T47D (cell line): ENCODE measurements at places on chromosomes 6 and 20.

DNA sequence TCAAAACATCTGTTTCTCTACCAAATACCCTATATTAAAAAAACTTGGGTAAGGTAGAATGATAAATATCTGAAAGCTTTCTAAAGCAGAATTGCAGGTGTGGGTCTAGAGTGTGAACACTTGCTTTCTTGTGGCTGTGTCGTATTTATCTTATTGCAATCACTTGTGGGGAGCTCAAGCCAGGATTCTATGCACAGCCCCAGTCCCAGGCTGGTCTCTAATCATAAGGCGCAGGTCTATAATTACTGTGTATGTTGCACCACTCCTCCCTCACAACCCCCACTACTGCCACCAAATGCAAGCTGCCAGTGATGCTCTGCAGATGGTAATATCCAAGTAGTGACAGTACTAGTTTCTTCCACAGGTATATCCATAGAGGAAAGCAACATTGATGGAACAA lies 2.2 kb upstream of the E2F3 start:
- DNase-seq: no peak

- DNase-seq: no peak
These were observed 39.7 kb downstream of the TRMT11 start for GRCh38 chr6:126026001-126026400.

GRCh38 chr6:117829594-117830319 lies 77.3 kb upstream of the SLC35F1 start:
- no peak for DNase-seq

- no peak for DNase-seq
These were observed 155.0 kb upstream of the SUPT3H start for GRCh38 chr6:45532721-45533210.

GRCh38 chr20:62368976-62369814 lies 2.1 kb upstream of the LAMA5 start:
- no peak for DNase-seq

- DNase-seq: no peak
These were observed 117.5 kb downstream of the GMPR start for GRCh38 chr6:16355699-16356446.

GRCh38 chr20:44909872-44910689 lies at the start of gene PABPC1L:
Gene PABPC1L (plus strand): TSS chr20:44910060. CDS start chr20:44910144, 84 bp downstream.
- DNase-seq: peak; percentile 78

GRCh38 chr6:134823710-134824034 lies 126.2 kb downstream of the ALDH8A1 start:
- no peak for DNase-seq

DNA sequence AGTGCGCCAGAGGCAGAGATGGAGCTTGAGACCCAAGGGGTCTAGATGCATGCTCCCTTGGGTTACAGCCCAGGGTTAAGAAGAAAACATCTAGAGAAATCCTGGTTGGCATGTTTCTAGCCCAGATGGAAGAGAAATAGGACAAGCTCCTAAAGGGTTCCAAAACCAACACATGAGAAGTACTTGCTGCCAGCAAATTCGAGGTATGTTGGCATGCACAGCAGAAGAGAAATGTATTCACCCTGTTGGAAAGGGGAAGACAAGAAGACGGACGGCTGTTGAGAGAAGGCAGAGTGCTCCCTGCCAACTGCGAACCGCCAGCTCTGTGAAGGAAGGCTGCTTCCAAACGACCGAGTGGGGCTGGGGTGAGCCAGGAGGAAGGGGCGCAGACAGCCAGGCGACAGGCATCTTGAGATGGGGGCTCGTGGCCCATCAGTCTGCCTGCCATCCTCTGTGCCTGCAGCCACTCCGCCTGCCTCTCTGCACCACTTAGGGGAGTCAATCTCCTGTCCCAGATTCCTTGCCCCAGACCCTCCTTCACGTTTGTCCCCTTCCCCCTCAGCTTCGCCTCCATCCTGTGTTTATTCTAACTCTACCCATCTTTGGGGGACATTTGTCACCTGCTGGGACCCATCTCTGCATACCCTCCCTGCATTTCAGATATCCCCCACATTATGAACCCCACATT lies 249.2 kb downstream of the CDC5L start:
- DNase-seq: no peak

DNA sequence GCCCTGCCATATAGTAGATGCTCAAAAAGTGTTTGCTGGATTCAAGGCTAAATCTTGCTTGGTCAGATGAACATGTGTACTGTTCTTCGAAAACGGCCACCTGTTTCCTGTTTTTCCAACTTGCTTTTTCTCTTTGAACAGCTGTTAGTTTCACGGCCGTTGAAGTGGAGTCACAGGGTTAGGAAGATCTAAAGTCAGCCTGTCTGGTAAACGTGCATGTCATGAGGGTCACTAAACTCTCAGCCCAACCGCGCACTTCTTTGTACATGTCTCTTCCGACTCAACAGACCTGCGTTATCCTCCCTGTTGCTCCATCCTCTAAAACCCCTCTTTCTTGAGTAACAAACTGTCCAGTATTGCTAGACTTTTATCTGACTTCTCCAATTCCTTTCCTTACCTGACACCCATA lies 93.2 kb upstream of the MAN1A1 start:
- no peak for DNase-seq

GRCh38 chr6:41367700-41368099 lies 32.3 kb downstream of the NCR2 start:
- peak; percentile 76 for DNase-seq

DNA sequence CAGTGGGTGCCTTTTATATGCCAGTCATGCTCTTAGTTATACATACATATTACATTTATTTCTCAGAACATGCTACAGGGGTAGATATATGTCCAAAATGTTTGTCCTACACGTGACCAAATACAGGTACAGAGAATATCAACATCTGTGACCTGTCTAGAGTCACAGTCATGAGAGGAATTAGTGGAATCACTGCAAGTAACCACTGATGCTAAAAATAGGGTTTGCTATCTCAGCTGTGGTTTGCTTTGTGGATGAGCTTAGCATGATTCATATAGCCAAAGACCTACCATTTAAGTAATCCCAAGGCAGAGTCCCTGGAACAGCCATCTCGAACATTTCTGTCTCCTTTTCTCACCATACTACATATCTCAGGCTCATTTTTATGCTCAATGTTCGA lies 32.3 kb downstream of the GSTA3 start:
- DNase-seq: no peak

- DNase-seq: peak; percentile 75
These were observed 51.3 kb upstream of the REV3L start for GRCh38 chr6:111534231-111534751.
